ENCODE measurements at places on chromosomes 11 and 22. TPM values are rescaled to one million over a fixed set of nuclear protein-coding genes. Genes with fewer than 3 reads are reported as not detected.

DNA sequence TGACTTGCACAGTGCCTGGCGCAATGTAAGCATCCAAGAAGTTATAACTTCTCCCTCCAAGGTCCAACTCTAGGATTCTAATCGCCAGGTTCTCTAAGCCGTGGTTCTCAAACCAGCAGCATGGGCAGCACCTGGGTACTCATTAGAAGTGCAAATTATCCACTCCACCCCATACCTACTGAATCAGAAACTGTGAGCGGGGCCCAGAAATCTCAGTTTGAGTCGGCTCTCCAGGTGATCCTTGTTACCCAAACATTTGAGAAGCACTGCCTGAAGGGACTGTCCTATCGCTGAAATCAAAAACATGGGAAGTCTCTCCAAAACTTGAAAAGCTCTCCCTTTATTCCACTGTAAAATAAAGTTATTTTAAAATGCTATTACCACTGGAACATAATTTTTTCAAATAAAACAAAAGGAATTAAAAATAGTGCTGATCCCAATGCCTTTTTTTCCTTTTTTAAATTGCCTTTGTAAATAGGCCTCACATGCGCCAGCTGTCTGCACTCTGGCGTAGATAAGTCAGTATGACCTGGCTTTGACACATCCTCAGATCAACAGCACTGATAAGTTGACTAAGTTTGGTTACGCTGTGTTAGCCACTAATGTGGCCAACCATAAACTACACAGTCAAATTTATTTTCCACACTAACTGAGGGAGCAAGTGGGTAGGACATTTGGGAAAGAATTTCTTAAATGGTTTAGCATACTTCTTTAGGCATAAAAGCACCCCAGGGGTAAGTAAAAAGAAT lies 8.4 kb upstream of the CTR9 start:
- no peak for DNase-seq

- DNase-seq, result no peak
These were observed 570 bp upstream of the TPCN2 start for GRCh38 chr11:69048031-69048693.

DNA sequence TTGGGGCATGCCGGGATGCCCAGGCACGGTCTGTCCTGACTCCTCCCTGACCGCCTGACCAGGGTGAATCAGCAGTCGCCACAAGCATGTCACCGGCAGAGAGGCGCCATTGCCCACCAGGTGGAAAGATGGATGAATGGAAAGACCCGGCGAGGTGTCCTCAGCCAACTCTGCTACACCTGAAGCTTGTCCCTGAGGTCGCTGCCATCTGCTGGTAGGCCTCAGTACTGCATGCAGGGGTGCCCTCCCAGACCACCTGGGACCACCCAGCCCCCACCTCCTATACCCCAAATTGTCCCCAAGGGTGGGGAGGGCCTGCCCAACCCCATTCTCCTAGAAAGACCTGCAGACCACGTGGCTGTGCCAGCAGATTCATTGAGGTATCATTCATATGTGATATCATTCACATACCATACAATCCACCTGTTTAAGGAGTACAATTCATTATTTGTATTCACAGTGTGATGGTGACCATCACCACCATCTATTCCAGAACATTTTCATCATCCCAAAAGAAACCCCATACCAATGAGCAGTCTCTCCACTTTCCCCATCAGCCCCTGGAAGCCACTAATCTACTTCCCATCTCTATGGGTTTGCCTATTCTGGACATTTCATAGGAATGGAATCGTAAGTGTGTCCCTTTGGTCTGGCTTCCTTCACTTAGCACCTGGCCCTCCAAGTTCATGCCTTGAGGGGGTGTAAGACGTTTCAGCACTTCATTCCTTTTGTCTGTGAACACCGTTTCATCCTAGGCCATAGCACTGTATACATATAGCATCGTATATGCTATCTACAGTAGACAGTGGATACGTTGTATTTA lies 17.5 kb downstream of the FGF3 start:
- no peak for DNase-seq

GRCh38 chr11:24514219-24514594 lies 17.4 kb downstream of the LUZP2 start:
- no peak for DNase-seq

DNA sequence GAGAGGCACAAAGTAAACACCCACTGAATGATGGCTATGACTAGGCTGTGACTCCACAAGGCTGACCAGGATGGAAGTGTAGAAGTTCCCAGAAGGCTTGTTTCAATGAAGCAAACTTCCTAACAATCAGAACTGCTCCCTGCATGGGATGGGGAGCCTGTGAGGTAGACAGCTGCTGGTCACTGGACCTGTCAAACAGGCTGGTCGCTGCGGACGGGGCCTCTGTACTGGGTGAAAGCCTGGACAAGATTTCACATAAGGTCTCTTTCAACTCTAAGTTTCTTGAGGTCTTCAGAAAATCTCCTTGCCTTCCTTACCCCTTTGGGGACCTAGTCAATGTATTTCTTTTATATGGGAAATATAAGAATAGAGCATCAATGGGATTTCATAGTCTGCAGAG lies 438.2 kb downstream of the BUD13 start:
- DNase-seq, result no peak

DNA sequence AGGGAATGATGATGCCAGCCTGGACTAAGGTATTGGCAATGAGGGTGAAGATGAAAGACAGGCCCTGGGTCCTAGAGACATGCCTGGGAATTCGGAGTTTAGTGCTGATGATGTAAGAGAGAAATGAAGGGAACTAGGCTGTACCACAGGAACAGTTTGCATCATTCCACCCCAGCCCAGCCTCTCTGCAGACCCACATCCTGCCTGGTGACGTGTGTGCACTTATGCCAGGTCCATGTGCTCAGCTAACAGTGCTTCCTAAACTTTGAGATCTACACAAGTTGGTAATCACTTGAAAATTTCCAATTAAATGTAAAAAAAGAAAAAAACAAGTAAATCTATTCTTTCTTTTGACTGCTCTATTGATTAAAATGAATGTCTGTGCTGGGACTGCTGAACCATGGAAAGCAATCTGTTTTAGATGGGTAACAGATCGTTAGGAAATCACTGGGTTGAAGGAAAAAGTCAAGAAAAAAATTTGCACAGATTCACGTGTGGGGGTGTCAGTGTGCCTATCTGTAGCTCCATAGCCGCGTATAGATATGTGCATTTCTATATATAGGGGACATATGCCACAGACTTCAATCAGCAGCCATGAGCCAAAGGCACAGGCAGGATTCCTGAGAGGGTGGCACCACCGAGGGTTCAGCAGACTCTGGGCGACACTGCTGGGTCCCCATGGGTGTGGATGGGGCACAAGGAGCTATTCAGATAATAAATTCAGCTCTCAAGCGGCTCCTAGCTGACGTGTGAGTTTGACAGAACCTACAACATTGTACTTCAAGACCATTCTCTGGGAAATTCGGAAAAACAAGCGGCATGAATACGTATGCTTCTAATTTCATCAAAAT lies 131.1 kb upstream of the OPCML start:
- DNase-seq, result no peak

GRCh38 chr11:133898031-133898769 lies 52.9 kb upstream of the SPATA19 start:
- no peak for DNase-seq

DNA sequence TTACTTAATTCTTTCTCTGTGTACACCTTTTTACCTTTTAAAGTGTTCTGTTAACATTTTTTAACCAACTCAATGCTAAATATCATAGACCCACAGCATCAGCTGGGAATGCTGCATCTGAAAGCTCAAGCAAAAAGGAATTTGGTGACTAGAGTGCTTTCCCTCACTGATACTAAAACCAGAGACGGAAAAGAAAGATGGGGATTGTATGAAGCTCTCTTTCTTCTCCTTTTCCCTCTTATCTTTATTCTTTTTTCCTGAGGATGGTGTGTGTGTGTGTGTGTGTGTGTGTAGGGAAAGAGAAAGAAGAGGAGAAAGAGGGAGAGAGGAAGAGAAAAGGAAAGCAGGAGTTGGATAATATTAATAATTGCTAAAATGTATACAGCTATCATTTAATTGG lies 4.1 kb upstream of the SIK2 start:
- DNase-seq, result no peak

DNA sequence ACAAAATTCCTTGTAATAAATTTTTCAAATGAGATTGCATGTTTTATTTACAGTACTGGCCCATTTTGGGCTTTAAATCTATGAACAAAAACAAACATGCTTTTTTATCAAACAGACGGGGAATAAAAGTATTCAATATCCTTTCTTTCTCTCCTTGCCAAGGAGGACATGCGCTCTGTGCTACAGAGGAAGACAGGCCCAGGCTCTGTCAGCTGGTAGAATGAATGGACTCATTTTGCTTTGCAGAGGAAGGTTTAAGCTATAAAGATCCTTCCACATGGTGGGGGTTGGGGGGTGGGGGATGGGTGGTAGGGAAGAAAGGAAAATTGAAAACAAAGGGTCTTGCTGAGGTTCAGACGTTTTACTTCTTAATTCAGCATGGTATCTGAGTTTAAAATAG lies 575.6 kb downstream of the INSC start:
- DNase-seq, result no peak

GRCh38 chr11:20360650-20361049 lies 2.9 kb upstream of the HTATIP2 start:
- DNase-seq, result no peak

Gene SYT12
- polyA plus RNA-seq, result 0.13 TPM

Gene TRIM34
- polyA plus RNA-seq, result 11.7 TPM

Gene ZNF74
- polyA plus RNA-seq, result 16.7 TPM

Gene MRPL23
- 33.6 TPM for polyA plus RNA-seq

Measured in left kidney (tissue), 8 donors.